ENCODE measurements at places on chromosomes 2 and 18.

DNA sequence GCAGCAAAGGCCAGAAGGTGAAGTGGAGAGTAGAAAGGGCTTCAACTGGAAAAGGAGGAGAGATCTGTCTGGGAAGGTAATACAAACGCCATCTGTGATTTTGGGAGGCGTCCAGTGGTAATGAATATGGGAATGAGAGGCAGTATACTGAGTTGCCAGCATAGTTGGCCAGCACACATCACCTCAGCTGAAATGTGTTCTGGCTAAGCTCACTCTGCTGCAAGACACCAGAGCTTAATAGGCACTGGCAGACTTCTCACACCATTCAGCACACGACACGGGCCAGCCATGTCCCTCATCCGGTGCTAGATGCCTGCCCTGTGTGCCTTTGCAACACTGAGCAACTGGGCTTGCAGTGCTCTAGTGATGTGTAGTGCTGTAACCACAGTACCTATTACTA lies 277.1 kb downstream of the PIEZO2 start:
- DNase-seq: no peak

DNA sequence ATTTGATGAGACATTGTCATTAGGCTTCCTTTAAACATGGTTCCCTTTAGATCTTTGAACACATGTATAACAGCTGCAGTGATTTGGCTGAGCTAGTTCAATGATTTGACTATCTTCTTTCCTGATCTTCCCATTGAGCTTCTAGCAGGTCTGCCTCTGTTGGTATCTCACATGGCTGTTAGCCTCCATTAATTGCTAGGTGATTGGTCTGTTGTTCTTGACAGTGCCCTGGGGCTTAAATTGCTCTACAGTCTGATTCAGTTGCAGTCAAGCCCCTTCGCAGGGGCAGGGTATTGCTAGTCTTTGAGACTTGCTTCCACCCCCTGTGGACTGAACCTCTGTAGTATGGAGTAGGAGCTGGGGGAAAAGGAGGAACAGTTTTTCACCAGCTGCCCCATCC lies 24.1 kb downstream of the SKA1 start:
- DNase-seq: no peak

- DNase-seq: no peak
These were observed 102.4 kb downstream of the STK39 start for GRCh38 chr2:168145011-168145410.

- no peak for DNase-seq
These were observed 130.5 kb downstream of the ZNF516 start for GRCh38 chr18:76364282-76365259.

DNA sequence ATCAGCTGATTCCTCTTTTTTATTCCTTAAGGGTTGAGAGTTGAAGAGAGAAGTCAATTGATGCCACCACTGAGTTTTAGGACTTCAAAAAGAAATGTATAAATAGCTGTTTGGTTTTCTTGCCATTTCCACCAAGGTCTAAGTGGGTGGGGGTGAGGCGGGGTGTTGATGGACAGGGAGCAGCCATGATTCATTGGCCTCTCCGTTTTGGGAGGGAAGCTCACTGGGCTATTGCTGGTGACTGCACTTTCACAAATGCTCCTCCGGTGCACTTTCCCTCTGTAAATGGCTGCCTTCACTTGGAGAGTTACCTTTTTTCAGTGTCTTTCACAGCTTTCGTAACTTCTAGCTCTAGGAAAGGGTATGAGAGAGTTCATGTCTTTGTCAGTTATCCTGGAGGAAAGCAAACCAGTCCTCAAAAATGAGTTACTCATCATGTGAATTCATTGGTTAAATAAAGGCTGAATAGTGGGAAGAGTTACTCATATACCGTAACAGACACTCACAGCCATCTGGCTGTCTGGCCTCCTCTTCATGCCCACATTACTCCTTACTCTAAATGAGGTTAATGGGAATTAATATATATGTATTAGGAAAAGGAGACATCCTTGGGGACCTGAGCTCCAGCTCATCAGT lies 17.4 kb upstream of the CTAGE1 start:
- DNase-seq: no peak

DNA sequence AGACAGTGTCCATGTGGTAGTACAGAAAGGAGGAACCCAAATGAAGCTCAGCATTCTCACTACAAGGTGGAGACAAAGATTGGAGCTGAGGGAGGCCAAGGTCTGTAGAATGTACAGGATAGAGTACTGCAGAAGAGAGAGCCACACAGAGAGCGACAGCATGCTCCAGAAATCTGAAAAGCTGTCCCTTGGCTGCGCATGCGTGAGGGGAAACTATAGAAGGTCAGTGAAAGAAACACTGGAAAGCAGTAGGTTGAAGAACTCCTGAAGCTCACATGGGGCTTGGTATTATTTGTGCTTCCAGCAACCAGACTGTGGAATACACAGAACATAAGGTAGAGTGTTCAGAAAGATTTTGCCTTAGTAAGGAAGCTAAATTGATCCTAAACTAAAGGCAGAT lies 142.5 kb downstream of the TXNL1 start:
- no peak for DNase-seq

- no peak for DNase-seq
These were observed 208.7 kb downstream of the KCNE4 start for GRCh38 chr2:223260681-223261080.

- no peak for DNase-seq
These were observed 32.5 kb downstream of the MERTK start for GRCh38 chr2:111930875-111931274.

DNA sequence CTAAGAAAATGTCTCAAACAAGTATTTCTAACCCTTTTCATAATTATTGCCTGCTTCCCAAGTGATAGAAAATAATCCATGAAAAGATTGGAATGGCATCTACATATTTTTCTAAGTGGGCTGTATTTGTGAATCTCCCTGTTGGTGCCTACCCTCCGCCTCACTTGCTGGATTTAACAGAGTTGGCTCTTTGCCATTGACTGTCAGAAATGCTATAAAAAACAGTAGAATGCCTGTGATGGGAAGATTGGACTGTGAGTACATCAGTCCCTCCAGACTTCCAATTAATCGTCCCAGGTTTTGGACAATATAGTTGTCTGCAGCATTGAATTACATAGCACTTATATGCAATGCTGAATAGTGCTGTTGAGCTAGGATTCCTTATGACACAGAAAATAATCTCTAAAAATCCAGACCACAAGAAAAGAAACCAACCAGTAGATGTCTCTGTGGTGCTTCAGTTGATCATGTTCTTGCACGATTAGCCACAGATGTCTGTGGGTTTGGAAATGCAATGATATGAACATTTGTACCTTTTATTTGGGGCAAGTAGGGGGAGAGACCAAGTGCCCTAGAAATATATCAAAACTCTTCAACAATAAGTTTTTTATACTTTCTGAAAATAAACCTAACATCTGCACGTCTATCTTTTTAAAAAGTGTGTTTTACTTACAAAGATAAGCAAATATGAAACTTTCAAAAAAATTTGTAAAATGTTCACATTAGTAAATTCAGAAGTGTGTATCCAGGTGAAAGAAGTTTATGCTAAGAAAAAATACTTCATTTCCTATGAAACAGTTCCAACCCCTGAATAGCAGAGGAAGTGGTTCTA lies 88.5 kb downstream of the DYNAP start:
- DNase-seq: no peak

- no peak for DNase-seq
These were observed 35.0 kb downstream of the EPB41L3 start for GRCh38 chr18:5508821-5509220.

DNA sequence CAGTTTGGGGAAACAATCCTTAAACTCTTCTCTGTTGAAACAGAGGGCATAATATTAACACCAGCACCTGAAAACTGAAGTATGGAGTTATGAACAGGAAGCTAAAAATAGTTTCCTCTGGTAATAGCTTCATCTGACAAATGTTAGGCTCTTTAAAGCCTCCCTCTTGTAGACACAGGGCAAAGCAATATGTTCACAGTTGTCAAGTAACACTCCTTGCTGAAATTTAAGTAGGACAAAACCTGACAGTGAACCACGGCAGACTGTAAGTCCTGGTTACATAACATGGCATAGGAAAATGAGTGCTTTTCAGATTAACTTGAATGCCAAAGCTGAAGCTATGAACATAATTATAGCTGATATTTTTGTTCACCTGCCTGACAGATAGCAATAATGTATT lies 172.9 kb downstream of the CMPK2 start:
- DNase-seq: no peak

DNA sequence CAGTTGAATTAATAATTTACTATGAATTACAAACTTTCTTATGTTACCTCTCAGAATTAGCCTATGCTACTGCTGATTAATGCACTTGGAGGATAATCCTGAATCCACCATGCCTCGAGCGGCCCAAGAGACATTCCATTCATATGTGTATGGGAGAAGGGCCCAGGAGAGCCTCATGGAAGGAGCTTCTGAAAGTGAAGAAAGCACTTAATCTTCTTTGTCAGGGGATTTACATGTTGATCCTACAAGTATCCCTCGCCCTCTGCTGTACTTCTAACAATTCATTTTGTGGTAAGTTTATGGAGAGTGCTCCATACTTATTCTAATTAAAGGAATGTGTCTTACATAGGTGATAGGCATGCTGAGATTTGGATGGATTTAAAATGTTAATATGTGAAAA lies 1189.1 kb upstream of the NXPH2 start:
- no peak for DNase-seq

DNA sequence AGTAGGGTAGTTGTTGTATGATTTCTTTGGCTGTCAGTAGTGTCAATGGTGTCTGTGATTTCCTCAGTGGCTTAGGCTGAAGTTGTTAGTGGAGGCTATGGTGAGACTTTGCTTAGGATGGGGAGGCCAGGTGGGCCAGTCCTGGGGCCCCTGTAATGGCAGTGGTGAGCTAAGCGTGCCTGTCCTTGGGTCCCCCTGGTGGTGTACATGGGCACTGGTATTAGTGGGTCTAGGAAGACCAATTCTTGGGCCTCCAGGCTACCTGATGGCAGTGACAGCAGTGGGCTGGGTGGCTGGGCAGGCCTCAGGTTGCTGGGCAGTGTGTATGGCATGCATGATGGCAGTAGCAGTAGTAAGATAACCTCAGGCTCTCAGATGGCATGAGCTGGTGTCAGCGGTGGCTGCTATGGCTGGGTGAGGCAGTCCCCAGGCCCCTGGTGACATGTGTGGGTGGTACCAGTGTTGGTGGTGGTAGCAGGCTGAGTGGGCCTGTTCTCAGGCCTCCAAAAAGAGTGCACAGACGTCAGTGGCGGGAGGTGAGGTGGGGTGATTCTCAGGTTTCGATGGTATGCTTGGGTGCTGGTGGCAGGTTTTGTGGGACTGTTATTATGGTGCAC lies 103.2 kb downstream of the KLHL14 start:
- DNase-seq: no peak

DNA sequence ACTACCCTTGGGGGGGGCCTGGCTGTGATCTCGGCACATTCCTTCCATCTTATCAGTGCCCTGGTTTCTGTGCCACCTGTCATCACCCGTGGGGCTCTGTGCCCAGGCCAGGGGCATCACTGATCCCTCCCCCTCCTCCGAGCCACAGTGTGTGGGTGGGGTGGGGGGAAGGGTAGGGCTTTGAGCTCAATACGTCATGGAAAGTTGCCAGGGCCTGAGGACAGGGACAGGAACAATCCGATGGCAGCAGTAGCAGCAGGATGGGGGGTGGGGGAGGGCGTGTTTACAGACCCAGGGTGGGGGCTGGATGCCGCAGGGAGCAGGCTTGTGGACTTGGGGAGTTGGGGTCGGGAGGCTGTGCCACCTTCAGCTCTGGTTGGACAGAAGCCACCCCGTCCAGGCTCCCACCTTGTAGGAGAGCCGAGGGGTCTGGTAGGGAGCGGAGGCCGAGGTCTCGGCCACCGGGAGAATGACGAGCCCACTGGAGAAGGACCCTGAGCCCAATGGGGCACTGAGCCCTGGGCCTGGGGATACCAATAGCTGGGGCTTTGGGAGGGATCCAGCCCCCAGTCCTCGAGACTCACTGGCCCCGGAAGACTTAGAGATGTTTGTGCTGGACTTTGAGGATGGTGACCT lies 3.5 kb downstream of the SLC4A3 start:
- no peak for DNase-seq

GRCh38 chr2:230472621-230473018 lies 56.6 kb downstream of the SP100 start:
- no peak for DNase-seq

DNA sequence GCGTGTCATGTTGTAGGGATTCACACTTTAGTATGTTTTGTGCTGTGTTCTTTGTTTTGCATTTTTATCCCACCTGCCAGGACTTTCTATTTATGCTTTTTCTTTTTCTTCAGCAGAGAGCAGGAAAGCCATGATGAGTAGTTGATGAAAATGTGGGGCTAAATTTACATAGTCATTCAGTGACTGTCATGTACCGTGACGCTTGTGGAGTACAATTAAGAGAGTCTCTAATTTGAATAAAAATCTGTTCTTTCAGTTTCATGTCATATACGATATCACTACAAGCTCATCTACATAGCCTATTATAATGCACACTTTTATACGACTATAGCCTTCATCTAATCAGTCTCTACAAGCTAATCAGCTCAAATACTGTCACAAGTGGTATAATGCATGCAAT lies 112.7 kb upstream of the SPATS2L start:
- DNase-seq: no peak

DNA sequence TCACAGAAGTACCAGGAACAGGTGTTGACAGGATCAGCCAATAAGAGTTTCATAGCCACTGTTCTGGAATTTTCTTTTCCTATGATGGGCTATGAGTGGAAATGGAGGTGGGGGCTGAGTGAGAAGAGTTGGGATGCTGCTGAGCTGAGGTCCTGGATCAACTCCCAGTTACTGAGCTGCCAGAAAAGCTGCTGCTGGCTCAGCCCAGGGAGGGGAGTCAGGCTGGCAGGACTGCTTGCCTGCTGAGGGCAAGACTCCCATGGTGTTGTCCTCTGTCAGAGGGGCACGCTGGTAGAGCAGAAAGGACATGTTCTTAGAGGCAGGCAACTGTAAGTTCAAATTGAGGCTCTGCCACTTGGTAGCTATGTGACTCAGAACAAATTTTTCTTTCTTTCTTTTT lies 11.8 kb downstream of the TPGS2 start:
- no peak for DNase-seq

- no peak for DNase-seq
These were observed 139.6 kb downstream of the COMMD1 start for GRCh38 chr2:62045017-62045543.

DNA sequence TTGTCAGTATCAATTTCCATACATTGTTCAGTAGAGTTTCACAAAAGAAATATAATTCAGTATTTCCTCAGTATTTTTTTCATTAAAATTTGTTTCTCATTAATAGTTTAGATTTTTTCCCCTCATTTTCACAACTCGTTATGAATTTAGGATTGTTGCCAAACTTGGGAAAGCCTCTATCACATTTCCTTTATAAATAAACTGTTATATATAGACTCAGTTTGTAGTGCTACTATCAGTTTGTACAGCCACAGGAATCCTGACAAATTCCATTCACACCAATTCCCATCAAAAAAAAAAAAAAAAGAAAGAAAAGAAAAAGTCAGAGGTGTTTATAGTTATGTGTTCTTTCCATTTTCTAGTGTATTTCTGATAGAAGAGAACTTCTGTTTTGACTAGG lies 123.3 kb upstream of the DCC start:
- no peak for DNase-seq

GRCh38 chr18:57154191-57154830 lies 7.4 kb downstream of the BOD1L2 start:
- DNase-seq: no peak
